ENCODE measurements at places on chromosomes 3 and 15. TPM values are rescaled to one million over a fixed set of nuclear protein-coding genes. Genes with fewer than 3 reads are reported as not detected.

SYNM gene
- 14.0 TPM for total RNA-seq

SLC24A5 gene
- not detected for total RNA-seq

UMPS gene
- 28.3 TPM for total RNA-seq

LRTM1 gene
- total RNA-seq: not detected

CYP11A1 gene
- total RNA-seq: not detected

FRMD5 gene
- 19.7 TPM for total RNA-seq

NR2E3 gene
- not detected for total RNA-seq

GADL1 gene
- 1.2 TPM for total RNA-seq

WDR6 gene
- total RNA-seq: 87.8 TPM

ATP13A4 gene
- 15.7 TPM for total RNA-seq

TMEM45A gene
- total RNA-seq: 3.7 TPM

CACNA2D3 gene
- total RNA-seq: 23.4 TPM

GOLGA6L4 gene
- 2.7 TPM for total RNA-seq

SIAH2 gene
- 16.5 TPM for total RNA-seq

GOLGA6D gene
- total RNA-seq: under 0.01 TPM

LDHAL6B gene
- not detected for total RNA-seq

SUCNR1 gene
- total RNA-seq: 0.25 TPM

GP9 gene
- 0.25 TPM for total RNA-seq

RTP1 gene
- 0.25 TPM for total RNA-seq

GOLGA8T gene
- total RNA-seq: 0.49 TPM

HESX1 gene
- total RNA-seq: 0.25 TPM

ERICH6 gene
- 0.25 TPM for total RNA-seq

SGO1 gene
- 2.0 TPM for total RNA-seq

ZBTB47 gene
- total RNA-seq: 14.0 TPM

PLSCR5 gene
- 0.25 TPM for total RNA-seq

EFHB gene
- 4.2 TPM for total RNA-seq

SKOR1 gene
- total RNA-seq: 0.25 TPM

LOXL1 gene
- 3.0 TPM for total RNA-seq

RABL3 gene
- 12.3 TPM for total RNA-seq

SQOR gene
- total RNA-seq: 2.0 TPM

WDR72 gene
- under 0.01 TPM for total RNA-seq

TNFSF10 gene
- 2.7 TPM for total RNA-seq

CRABP1 gene
- 16.5 TPM for total RNA-seq

CNOT10 gene
- 37.9 TPM for total RNA-seq

NOX5 gene
- not detected for total RNA-seq

CYP1A2 gene
- not detected for total RNA-seq

CHRNA3 gene
- under 0.01 TPM for total RNA-seq

SCN11A gene
- 0.25 TPM for total RNA-seq

CLDN11 gene
- total RNA-seq: 14.5 TPM

LRRC3B gene
- 44.5 TPM for total RNA-seq

Measured in temporal lobe (tissue), 4 donors.